Activated T-helper 1 cell treated with anti-CD3 and anti-CD28 coated beads, Interleukin-2, amount 50 U/mL, for 16 hours (primary cell): ENCODE measurements at places on chromosomes 5 and 9.

- no peak for DNase-seq
These were observed 70.7 kb downstream of the GCNT1 start for GRCh38 chr9:76529653-76530052.

DNA sequence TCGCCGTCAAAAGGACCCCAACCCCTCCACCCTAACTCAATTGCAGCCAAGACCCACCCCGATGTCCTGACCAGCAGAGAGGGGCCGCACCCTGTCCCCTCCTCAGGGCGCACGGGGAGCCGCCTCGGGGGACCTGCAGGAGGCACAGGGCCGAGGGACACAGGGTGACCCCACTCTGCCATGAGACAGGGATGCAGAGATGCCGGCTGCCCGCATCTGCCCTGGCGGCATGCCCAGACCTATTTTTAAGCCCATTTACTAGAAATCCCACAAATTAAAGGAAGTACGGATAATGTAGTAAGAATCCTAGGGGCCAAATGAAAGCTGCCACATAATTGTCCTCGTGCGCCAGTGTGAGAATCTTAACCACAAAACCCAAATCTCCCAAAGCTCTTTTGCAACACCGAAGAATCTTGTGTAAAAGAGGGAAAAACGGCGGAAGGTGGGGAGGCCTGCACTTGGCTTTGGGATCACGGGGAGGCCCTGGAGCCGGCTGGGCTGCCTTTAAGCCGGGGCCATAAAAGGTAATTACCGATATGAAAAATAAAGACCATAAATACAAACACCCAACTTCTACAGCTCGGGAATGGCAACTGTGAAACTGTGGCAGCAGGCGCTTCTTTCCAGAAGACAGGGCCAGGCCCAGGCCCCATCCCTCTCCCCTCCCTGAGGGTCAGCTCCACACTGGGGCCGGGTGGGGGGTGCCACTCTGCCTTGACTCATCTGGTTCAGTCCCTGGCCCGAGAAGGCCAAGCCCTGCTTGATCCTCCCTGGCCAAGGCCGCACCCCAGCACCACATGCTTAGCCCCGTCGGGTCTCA is 35.0 kb downstream of the NACC2 start:
- no peak for DNase-seq

GRCh38 chr5:180647465-180647864 is 1.9 kb downstream of the FLT4 start:
- DNase-seq = no peak

DNA sequence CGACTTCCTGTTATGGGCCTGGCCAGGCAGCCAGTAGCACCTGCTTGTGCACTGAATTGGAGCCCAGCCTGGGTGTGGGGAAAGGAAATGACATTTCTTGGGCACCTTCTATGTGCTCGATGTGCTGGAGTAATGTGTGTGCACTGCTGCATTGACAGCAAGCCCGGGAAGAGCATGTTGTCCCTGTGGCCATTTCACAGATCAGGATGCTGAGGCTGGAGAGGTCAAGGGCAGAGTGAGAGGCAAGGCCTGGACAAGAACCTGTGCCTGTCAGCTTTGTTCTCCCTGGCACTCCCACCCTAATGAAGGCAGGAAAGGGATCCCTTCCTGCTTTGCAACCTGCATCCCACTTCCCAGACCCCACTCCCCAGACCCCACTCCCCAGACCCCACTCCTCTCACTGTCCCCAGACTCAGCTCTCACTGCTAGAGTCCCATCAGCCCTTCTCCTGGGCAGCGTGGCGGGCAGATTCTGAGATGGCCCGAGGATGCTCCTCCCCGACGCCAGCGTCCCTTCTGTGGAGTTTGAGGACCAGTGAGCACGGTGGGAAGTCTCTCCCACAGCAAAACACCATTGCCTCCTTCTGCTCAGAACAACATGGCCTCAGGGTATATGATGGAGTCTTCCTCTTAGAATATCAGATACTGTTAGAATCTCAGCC is 49.6 kb downstream of the BARX1 start:
- DNase-seq = no peak

DNA sequence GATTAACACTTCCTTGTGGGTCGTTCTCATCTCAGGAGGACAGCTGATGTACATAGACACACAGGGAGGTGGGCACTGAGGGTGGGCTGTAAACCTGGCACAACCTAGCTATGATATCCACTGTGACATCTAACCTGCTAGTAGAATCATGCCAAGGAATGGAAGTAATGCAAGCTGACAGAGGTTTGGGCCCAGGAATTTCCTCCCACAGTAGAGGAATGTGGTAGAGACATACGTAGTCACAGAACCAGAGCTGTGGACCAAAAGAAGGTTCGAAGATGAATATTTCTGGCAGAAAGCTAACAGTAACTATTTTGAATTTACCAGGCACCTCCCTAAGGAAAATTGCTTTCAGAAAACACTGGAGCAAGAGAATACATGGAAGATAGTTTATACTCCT is 15.2 kb upstream of the DNAJC25 start:
- DNase-seq = no peak

DNA sequence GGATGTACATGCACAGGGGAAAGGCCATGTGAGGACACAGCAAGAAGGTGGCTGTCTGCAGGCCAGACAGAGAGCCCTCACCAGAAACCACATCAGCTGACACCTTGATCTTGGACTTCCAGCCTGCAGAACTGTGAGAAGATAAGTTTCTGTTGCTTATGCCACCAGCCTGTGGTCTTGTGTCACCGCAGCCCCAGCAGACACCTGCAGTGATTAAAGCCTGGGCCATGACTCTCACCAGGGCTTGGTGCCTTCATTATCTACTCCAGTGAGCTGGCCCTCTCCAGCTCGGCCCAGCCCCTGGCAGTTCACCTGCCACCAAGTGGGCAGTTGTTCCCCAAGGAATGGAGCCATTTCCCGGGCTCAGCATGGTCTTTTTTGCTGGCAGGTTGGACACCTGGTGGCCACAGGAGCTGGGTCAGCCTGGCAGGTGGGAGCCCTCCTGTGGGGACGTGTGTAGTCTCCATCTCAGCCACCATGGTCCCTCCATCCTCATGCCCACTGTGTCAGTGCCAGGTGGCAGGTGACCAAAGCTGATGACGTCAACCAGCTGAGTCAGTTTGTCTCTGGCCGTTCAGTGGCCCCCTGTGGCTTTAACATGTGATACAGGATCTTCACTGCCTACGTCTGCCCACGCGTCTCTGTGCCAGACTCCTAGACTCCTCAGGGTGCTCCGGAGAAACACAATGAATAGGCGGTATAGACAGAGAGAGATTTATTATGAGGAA is 99.9 kb upstream of the PPP1R26 start:
- no peak for DNase-seq

DNA sequence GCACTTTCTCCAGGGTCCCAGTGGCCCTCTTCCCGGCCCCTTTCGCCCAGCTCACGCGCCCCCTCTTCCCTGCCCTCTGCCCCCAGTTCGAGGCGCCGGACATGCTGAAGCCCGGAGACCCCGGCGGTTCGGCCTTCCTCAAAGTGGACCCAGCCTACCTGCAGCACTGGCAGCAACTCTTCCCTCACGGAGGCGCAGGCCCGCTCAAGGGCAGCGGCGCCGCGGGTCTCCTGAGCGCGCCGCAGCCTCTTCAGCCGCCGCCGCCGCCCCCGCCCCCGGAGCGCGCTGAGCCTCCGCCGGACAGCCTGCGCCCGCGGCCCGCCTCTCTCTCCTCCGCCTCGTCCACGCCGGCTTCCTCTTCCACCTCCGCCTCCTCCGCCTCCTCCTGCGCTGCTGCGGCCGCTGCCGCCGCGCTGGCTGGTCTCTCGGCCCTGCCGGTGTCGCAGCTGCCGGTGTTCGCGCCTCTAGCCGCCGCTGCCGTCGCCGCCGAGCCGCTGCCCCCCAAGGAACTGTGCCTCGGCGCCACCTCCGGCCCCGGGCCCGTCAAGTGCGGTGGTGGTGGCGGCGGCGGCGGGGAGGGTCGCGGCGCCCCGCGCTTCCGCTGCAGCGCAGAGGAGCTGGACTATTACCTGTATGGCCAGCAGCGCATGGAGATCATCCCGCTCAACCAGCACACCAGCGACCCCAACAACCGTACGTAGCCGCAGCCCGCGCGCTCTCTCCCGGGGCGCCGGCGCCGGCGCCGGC is 1.0 kb downstream of the PRDM6 start:
- DNase-seq = no peak

DNA sequence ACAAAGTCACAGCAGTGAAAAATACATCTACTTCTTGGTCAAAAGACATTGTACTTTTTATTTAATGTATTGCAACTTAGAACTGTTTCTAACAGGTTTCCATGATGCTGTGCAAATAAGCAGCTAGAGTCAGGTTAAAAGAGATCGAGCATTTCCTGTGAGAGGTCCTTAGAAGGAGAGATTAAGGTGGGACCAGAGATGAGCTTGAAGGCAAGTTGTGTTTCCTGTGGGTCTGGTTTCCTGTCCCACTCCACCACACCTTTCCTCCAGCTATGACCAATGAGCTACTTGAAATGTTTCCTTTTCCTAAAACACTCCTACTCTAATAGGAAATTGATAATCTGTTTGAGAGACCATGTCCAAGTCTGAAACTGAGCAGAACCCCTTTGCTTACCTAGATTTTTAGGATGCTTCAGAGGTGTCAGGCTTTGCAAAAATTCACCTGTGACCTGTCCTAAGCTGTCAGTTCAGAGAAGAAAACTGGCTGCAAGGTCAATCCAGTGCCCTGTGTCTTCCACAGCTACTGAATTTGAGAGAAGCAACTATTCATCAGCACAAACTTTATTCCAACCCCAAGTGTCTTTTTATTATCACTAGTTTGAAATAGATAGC is 13.1 kb upstream of the RLN1 start:
- no peak for DNase-seq

GRCh38 chr5:4192111-4192510 is 596.5 kb downstream of the IRX1 start:
- DNase-seq = no peak

GRCh38 chr9:16871336-16872151 is 1.1 kb upstream of the BNC2 start:
- DNase-seq = no peak

GRCh38 chr9:111979561-111979960 is 82.9 kb downstream of the UGCG start:
- DNase-seq = no peak

GRCh38 chr9:81841333-81841732 is 86.9 kb upstream of the SPATA31D4 start:
- no peak for DNase-seq

GRCh38 chr9:86126998-86127972 is 27.9 kb upstream of the GOLM1 start:
- no peak for DNase-seq

GRCh38 chr5:56142233-56142613 is 90.9 kb downstream of the ANKRD55 start:
- no peak for DNase-seq

GRCh38 chr5:54159153-54159892 is 151.1 kb downstream of the ARL15 start:
- DNase-seq = no peak

GRCh38 chr9:2317591-2317990 is 302.4 kb downstream of the SMARCA2 start:
- no peak for DNase-seq

DNA sequence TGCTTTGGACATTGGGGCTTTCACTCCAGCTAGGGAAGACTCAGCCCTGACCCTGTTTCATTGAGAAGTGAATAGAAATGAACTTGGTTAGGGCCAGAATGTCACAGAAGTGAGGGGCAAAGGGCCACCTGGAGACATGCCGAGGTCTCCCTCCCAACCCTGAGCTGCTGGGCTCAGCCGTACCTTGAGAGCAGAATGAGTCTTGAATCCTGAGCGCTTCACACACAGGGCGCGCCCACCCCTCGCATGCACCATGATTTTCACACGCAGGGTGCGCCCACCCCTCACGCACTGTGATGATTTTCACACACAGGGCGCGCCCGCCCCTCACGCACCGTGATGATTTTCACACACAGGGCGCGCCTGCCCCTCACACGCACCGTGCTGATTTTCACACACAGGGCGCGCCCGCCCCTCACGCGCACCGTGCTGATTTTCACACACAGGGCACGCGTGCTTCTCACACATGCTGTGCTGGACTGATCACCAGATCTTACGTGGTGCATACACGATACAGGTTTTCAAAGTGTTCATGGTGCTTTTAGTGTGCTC is 99.0 kb downstream of the EHMT1 start:
- DNase-seq = no peak

DNA sequence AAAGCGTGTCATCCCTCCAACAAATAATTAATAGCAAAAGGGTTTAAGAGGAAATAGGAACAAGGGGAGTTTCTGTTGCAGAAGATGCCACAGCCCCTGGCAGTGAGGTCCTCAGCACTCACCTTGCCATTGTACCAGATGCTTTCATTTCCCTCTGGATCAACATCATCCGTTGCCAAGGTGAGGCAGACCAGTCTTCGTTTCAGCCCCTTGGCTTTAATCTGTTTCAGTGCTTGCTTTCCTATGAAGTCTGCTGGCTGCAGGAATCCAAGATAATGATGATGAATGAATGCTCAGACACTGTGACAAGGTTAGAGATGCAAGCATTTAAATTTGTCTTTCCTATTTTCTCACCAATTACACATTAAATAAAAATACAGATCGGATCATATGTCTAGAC is 20.0 kb upstream of the ARSB start:
- DNase-seq = no peak

GRCh38 chr9:105330755-105331154 is 86.3 kb downstream of the SLC44A1 start:
- no peak for DNase-seq

GRCh38 chr9:95507464-95508241 is 9.1 kb downstream of the PTCH1 start:
- no peak for DNase-seq

DNA sequence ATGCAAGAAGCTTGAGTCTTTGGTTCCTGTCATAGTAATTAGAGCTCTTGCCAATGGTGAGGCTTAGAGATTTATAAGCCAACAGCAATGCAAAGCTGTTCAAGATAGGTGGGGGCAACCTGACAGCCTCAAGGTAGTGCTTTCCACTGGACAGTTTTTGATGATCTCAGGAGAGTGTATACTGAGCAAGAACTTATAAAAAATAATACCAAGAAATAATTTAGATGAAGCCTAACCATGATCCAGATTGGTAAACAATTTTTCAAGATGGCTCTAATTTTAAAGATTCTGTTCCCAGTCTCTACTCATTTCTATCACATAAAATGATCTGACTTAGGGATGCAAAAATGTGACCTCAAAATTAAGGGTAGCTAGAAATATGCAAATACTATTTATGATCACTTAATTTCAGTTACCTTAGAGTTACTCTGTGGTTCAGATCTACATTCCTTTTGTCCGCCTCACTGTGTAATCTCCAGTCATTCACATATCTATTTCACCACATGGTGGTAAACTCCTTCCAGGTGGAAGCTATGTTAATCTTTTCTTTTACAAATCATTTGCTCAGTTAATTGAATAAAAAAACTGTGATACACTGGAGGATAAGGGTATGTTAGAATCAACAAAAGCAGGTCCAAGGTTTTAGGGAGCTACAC is 1228.0 kb upstream of the C9orf72 start:
- DNase-seq = no peak

GRCh38 chr5:173498739-173499470 is 117.5 kb downstream of the BOD1 start:
- DNase-seq = no peak

GRCh38 chr9:130543859-130544258 is 35.5 kb upstream of the FUBP3 start:
- DNase-seq = no peak

- no peak for DNase-seq
These were observed 2.9 kb downstream of the IQGAP2 start for GRCh38 chr5:76406014-76406413.

GRCh38 chr9:98191671-98192502 is 550 bp downstream of the CORO2A start:
- no peak for DNase-seq

GRCh38 chr5:83711982-83712601 is 8.6 kb downstream of the HAPLN1 start:
- DNase-seq = no peak

- DNase-seq = no peak
These were observed 319.2 kb upstream of the PANK3 start for GRCh38 chr5:168898247-168898911.
